ENCODE measurements at places on chromosomes 3 and 15. TPM values are rescaled to one million over a fixed set of nuclear protein-coding genes. Genes with fewer than 3 reads are reported as not detected.

Gene EDEM1
- 24.3 TPM for total RNA-seq

Gene CLCN2
- 1.8 TPM for total RNA-seq

Gene PRR20G
- not detected for total RNA-seq

Gene ULK4
- total RNA-seq: 20.3 TPM

Gene RBPMS2
- total RNA-seq: not detected

Gene NRG4
- not detected for total RNA-seq

Gene IQGAP1
- 185 TPM for total RNA-seq

Gene RASL12
- total RNA-seq: not detected

Gene NAALADL2
- 81.0 TPM for total RNA-seq

Gene LRRC31
- total RNA-seq: not detected

Gene CHRNA7
- total RNA-seq: under 0.01 TPM

All from GM23248 (cell line).